ENCODE measurements at places on chromosomes 5 and 9. TPM values are rescaled to one million over a fixed set of nuclear protein-coding genes. Genes with fewer than 3 reads are reported as not detected.

Gene BTNL3
- not detected for polyA plus RNA-seq

Gene SCGB3A2
- polyA plus RNA-seq: not detected

DNA sequence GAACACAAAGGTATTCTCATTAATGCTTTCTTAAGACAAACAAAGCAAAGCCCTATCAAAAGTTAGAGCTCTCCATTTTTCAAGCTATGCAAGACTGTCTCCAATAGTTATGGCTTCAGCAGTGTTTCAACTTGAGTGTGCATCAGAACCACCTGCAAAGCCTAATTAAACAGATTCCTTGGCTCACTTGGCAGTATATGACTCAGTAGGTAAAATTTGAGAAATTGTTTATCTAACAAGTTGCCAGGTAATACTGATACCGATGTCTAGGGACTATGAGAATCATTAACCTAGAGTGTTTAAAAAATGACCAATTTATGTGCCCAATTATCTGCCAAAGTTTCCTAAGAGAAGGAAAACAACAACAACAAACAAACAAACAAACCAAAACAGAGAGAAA is 60.3 kb upstream of the PARP8 start:
- no peaks in the 10 kb centered on the region for H3K4me1 ChIP-seq
- no peaks in the 10 kb centered on the region for H3K27me3 ChIP-seq
- DNase-seq: no peak
- no peak overlapping the region for H3K4me3 ChIP-seq

DNA sequence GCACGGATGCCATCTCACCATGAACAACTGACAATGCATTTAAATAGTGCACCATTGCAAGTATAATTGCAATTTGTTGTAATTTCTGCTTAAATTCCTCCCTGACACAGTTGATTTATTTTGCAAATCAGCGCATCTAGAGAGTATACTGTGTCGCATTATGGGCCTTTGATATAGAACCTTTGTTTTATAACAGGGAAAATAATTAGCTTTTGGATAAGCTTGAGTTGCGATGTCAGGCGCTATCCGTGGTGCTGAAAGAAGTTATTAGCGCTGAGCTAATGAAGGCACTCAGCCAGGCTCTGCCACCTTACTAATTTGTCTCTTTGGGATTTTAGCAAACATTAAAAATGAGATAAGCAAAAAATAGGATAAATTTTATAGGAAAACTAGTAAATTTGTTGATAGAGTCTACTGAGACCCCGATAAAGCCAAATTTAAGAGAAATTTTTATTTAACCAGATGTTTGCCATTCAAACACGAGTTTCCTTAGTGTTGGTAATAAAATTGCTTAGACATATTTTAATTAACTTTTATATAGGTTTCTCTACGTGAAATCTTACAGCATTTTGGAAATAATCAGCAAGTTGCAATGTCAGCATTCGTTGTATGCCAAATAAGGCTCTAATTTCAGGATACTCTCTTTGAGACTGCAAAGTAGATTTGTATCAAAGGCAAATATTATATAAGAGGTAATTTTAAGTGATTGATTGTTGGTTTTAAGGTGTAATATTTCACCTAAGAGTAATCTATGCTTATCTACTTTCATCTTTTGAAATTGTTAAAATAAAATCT is 355.5 kb downstream of the TLR4 start:
- H3K27me3 ChIP-seq: no peaks in the 10 kb centered on the region
- no peaks in the 10 kb centered on the region for H3K36me3 ChIP-seq
- no peaks in the 10 kb centered on the region for H3K4me1 ChIP-seq
- H3K27ac ChIP-seq: no peak overlapping the region
- H3K4me3 ChIP-seq: no peak overlapping the region

DNA sequence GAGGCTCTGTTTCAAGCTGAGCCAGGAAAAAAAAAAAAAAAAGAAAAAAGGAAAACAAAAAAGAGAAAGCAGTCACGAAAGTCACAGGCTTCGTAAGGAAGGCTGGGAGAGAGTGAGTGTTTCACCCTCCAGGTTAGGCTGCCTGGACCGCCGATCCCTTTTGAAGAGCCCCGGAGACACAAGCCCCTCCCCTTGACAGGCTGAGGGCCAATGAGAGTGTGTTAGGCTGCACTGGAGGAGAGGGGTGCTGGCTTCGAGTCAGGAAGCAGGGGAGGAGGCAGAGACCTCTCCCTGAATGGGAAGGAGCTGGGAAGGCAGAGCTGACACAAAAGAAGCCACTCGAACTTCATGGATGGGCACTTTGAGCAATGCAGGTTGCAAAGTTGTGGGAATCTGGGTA is at the start of gene NMUR2:
TSS of gene NMUR2 (minus strand) at position 135 of the 400 bp plus-strand sequence. CDS start 166 bp downstream, outside the sequence.
- no peak within 1 kb of the TSS for H3K4me3 ChIP-seq
- DNase-seq: no peak
- no peaks in the 10 kb centered on the region for H3K4me1 ChIP-seq
- no peaks in the 10 kb centered on the region for H3K27me3 ChIP-seq
- H3K27ac ChIP-seq: no peak within 1 kb of the TSS
- no peaks in the 10 kb centered on the region for H3K36me3 ChIP-seq

GRCh38 chr9:114790521-114790920 is 15.3 kb downstream of the TNFSF15 start:
- H3K36me3 ChIP-seq: no peaks in the 10 kb centered on the region
- H3K27ac ChIP-seq: no peak overlapping the region
- no peak overlapping the region for H3K4me3 ChIP-seq
- peaks cover 15% of the 10 kb centered on the region for H3K4me1 ChIP-seq
- DNase-seq: no peak

- DNase-seq: no peak
- H3K36me3 ChIP-seq: peaks cover 19% of the 10 kb centered on the region
- no peaks in the 10 kb centered on the region for H3K4me1 ChIP-seq
- no peak overlapping the region for H3K27ac ChIP-seq
Measured at GRCh38 chr9:89366711-89367110, 48.4 kb downstream of the SECISBP2 start.

Data from B cell (primary cell).